Peyer's patch (tissue), 4 donors: ENCODE measurements at places on chromosomes 1 and 21. TPM values are rescaled to one million over a fixed set of nuclear protein-coding genes. Genes with fewer than 3 reads are reported as not detected.

DNA sequence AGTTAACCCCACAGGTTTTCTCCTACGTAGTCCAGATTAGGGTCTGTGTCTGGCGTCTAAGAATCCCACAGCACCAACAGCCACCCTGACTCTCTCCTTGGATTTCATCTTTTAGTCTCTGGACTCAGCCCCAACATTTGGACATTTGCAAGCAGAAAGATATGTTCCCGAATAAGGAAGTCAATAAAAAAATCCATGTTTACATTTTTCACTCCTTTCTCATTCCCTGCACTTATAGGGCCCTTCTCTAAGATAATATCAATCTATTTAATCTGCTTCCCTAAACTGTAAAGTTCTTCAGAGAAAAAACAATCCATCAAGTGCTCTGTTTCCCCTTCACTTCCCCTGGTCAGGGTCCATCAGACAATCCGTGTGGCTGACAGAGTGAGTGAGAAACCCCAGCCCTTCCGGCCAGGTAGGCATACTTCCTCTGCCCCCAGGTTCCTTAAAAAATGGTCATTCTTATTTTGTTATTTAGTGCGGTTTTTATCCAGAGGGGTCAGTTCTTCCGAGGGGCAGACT is 105.9 kb upstream of the CDC42BPA start:
- H3K36me3 ChIP-seq = no peaks in the 10 kb centered on the region
- DNase-seq = no peak
- H3K4me3 ChIP-seq = no peak overlapping the region
- no peaks in the 10 kb centered on the region for H3K4me1 ChIP-seq
- H3K27ac ChIP-seq = peak overlapping the region; percentile 19
- no peaks in the 10 kb centered on the region for H3K27me3 ChIP-seq

Gene DUSP10
- total RNA-seq = 11.6 TPM

- no peaks in the 10 kb centered on the region for H3K4me1 ChIP-seq
- no peaks in the 10 kb centered on the region for H3K27me3 ChIP-seq
- DNase-seq = no peak
- no peak overlapping the region for H3K27ac ChIP-seq
- no peaks in the 10 kb centered on the region for H3K36me3 ChIP-seq
These were observed 319.8 kb upstream of the SPAG17 start for GRCh38 chr1:118504867-118505266.

GRCh38 chr1:16139473-16139962 is 16.4 kb downstream of the EPHA2 start:
- no peaks in the 10 kb centered on the region for H3K27me3 ChIP-seq
- DNase-seq = no peak
- H3K4me1 ChIP-seq = peaks cover 6% of the 10 kb centered on the region

- DNase-seq = no peak
- H3K27me3 ChIP-seq = no peaks in the 10 kb centered on the region
- H3K4me1 ChIP-seq = no peaks in the 10 kb centered on the region
- H3K27ac ChIP-seq = no peak overlapping the region
- H3K36me3 ChIP-seq = no peaks in the 10 kb centered on the region
These were observed 2.2 kb downstream of the PHGDH start for GRCh38 chr1:119713749-119714456.
